Gastrocnemius medialis (tissue), 4 donors: ENCODE measurements at places on chromosomes 12 and 14. TPM values are rescaled to one million over a fixed set of nuclear protein-coding genes. Genes with fewer than 3 reads are reported as not detected.

The FBRSL1 gene
- 29.4 TPM for total RNA-seq

The CD4 gene
- total RNA-seq: 1.8 TPM

The CLEC14A gene
- total RNA-seq: 35.9 TPM

The TESPA1 gene
- total RNA-seq: 1.1 TPM

The ADAM20 gene
- 0.09 TPM for total RNA-seq

The SYNJ2BP gene
- 21.2 TPM for total RNA-seq

The CLMN gene
- total RNA-seq: 5.8 TPM

The KLHL28 gene
- 9.1 TPM for total RNA-seq

The USP44 gene
- total RNA-seq: 0.31 TPM

The ACOT2 gene
- total RNA-seq: 106 TPM

The TIMELESS gene
- 4.6 TPM for total RNA-seq

The PSEN1 gene
- 26.2 TPM for total RNA-seq

The KCNC2 gene
- not detected for total RNA-seq

The FSCB gene
- not detected for total RNA-seq

The ITGA7 gene
- 69.7 TPM for total RNA-seq

The TAS2R42 gene
- total RNA-seq: not detected

The LMO3 gene
- 1.9 TPM for total RNA-seq

The CCDC177 gene
- total RNA-seq: not detected

The DYRK2 gene
- total RNA-seq: 14.1 TPM

The KRT84 gene
- not detected for total RNA-seq

The TEX52 gene
- total RNA-seq: not detected

The RNF41 gene
- total RNA-seq: 46.5 TPM

The CPNE8 gene
- 7.0 TPM for total RNA-seq

The TSPAN19 gene
- not detected for total RNA-seq

The OTOGL gene
- total RNA-seq: 0.03 TPM

The BDKRB1 gene
- total RNA-seq: not detected

The KRT2 gene
- not detected for total RNA-seq

The MIPOL1 gene
- 3.4 TPM for total RNA-seq

The PSMA3 gene
- 200 TPM for total RNA-seq

The PDE3A gene
- 4.4 TPM for total RNA-seq

The CELA1 gene
- not detected for total RNA-seq

The ACAD10 gene
- 12.5 TPM for total RNA-seq

The EFCAB11 gene
- 0.69 TPM for total RNA-seq

The OR6C68 gene
- total RNA-seq: not detected

The PIWIL1 gene
- not detected for total RNA-seq

The LIN7A gene
- 1.4 TPM for total RNA-seq

The SLC7A7 gene
- total RNA-seq: 1.9 TPM

The GLS2 gene
- total RNA-seq: 1.9 TPM

The RNASE3 gene
- total RNA-seq: not detected

The PMCH gene
- total RNA-seq: not detected

The IL26 gene
- total RNA-seq: not detected

The RAB2B gene
- total RNA-seq: 8.9 TPM

The CRACR2A gene
- total RNA-seq: 0.94 TPM

The ADCY4 gene
- 7.9 TPM for total RNA-seq

The IRAK3 gene
- total RNA-seq: 4.3 TPM

The RDH16 gene
- total RNA-seq: 0.62 TPM

The SPSB2 gene
- 4.7 TPM for total RNA-seq
